ENCODE measurements at places on chromosomes 2 and 18.
A peak's percentile ranks its signal among the peaks of the same experiment; 100 is the strongest.

DNA sequence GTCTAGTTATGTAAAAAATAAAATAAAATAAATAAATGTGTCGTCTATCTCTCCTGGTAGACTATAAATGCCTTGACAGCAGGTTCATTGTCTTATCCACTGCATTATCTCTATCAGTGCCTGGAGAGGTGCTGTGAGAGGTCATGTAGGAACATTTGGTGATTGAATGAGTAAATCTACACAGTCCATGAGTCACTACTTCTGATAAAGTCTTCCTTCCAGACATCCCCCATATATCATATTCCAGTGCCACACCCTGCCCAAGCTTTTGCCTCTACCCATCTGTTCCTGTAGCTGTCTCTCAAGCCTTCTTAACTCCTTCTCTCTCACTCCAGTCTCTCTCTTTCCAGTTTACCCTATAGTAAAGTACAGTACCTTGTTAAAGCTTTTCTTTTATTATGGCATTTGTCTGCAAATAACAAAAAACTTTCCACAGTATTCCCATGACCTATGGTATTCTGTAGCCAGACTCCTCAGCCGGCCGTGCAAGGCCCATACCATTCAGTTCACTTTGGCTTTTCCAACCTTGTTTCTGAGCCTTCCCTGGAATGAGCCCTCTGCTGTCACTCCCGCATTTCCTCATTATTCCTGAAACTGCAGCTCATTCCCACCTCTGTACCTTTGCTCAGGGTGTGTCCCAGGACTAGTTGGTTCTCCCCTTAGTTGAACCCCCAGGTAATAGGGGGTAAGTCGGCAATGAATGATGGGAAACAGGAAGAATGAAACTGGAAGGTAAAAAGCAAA lies 37.5 kb downstream of the ANXA4 start:
- DNase-seq: no peak

DNA sequence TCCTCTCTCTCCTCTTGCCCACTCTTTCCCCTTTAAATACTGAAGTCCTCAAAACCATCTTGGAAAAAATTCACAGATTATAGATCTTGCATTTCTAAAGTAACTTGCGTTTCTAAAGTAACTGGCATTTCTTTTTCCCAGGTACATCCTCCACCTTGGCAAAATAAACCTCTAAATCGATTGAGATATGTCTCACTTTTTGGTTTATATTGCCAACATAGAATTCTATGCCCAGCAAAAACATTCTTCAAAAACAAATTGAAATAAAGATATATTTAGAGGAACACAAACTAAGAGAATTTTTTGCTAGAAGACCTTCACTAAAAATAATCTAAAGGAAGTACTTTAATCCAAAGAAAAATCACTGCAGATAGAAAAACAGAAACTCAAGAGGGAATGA lies 122.5 kb upstream of the RBMS1 start:
- no peak for DNase-seq

GRCh38 chr18:63336366-63337099 lies 17.0 kb upstream of the BCL2 start:
- no peak for DNase-seq

DNA sequence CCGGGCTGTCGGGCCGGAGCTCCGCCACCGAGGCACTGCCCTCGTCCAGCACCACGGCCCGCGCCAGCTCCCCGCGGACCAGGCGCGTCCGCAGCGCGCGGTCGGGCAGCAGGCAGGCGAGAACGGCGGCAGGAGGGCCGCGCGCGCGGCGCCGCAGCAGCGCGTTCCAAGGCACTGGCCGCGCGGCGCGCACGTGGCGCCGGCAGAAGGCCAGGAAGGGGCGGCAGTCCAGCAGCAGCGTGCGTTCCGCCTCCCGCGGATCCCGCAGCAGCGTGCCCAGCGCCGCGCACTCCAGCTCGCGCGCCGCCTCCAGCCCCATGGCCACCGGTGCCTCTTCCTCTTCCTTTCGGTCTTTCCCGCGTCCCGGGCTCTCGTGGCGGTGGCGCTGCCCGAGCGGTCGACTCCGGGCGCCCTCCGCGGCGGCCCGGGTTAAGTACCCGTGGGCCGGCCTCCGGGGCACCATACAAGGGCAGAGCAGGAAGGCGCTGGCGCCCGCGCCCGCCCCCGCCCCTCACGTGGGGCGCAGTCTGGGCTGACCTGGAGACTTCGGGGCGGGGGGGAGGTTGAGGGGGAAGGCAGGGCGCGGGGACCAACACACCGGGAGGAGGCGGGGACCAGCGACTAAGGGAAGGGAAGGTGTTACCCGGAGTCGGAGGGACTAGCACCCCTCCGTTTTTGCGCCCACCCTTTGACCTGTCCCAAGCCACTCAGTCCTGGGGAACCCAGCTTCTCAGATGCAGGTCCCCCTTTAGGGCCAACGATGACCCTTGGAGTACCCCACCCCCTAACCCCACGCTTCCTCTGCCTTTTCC lies at the start of gene DUSP2:
DUSP2 (minus strand) TSS at position 405 of the 812 bp plus-strand sequence; CDS start at position 319, 86 bp downstream.
- peak; percentile 87 for DNase-seq

GRCh38 chr2:54602736-54603322 lies 120.6 kb upstream of the EML6 start:
- DNase-seq: no peak

GRCh38 chr18:8229787-8230186 lies 379.4 kb upstream of the RAB12 start:
- no peak for DNase-seq

DNA sequence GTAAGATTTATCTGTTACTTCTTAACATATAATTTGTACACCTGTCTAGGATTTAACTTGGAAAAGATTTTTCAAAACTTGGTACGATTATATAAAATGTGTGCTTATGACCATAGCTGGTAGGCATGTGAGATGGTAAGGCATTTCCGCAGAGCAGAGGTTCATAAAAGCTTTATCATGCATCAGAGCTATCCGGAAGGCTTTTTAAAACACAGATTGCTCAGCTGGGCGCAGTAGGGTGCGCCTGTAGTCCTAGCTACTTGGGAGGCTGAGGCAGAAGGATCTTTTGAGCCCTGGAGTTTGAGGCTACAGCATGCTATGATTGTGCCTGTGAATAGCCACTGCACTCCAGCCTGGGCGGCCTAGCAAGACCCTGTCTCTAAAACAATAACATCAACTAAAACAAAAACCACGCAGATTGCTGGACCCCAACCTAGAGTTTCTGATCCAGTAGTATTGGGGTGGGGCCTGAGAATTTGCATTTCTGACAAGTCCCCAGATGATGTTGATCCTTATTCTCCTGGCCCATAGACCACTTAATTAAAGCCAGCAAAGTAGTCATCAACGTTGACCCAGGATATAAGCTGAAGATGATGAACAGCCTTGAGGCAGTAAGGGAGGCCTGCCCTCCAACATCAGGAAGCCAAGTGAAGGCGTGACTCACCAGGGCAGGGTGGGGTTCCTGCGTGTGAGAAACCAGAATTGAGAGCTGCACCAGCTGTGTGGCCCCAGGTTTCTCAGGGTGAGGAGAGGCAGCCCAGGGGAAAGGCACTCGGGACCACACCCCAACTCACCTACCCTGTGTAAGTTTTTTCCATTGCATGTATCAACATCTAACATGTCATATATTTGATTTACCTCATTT lies 21.6 kb upstream of the SLC20A1 start:
- DNase-seq: peak; percentile 55

Data from stimulated activated CD4-positive, alpha-beta T cell treated with anti-CD3 and anti-CD28 coated beads, Interleukin-15, amount 100 ng/mL, for 1 hour (primary cell).